ENCODE measurements at places on chromosomes 7 and 10.

- no peak for DNase-seq
These were observed 55.6 kb downstream of the CRTAC1 start for GRCh38 chr10:97974526-97975525.

GRCh38 chr10:23157691-23158369 lies 34.3 kb upstream of the PTF1A start:
- no peak for DNase-seq

- DNase-seq: no peak
These were observed 67.1 kb downstream of the CDK14 start for GRCh38 chr7:90663176-90663575.

DNA sequence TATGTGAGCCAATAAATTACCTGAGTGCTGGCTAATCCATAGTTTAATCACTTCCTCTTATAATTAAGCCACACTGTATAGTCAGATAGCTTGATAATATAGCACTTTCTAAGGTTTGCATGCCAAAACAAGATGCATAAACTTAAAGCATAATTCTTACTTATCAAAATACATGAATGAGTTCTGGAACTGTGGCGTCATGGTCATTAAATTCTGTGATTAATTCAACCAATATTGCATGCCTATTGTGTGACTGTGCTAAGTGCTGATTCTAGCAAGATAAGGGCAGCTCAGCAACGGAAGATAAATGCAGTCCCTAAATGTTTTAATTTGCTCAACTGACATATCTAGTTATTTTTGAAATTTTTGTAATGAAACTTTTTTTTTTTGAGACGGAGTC lies 29.7 kb downstream of the HOXA1 start:
- DNase-seq: no peak

- no peak for DNase-seq
These were observed 76.7 kb downstream of the CCNY start for GRCh38 chr10:35412900-35413491.

GRCh38 chr10:69176823-69177222 lies 3.2 kb upstream of the SUPV3L1 start:
- no peak for DNase-seq
